Type B pancreatic cell (in vitro differentiated cells): ENCODE measurements at places on chromosomes 3 and 15.
A peak's percentile ranks its signal among the peaks of the same experiment; 100 is the strongest.

GRCh38 chr3:29465836-29466235 lies 185.0 kb downstream of the RBMS3 start:
- H3K27ac ChIP-seq: no peak overlapping the region
- DNase-seq: no peak
- H3K27me3 ChIP-seq: no peaks in the 10 kb centered on the region
- peaks cover 3% of the 10 kb centered on the region for H3K36me3 ChIP-seq

DNA sequence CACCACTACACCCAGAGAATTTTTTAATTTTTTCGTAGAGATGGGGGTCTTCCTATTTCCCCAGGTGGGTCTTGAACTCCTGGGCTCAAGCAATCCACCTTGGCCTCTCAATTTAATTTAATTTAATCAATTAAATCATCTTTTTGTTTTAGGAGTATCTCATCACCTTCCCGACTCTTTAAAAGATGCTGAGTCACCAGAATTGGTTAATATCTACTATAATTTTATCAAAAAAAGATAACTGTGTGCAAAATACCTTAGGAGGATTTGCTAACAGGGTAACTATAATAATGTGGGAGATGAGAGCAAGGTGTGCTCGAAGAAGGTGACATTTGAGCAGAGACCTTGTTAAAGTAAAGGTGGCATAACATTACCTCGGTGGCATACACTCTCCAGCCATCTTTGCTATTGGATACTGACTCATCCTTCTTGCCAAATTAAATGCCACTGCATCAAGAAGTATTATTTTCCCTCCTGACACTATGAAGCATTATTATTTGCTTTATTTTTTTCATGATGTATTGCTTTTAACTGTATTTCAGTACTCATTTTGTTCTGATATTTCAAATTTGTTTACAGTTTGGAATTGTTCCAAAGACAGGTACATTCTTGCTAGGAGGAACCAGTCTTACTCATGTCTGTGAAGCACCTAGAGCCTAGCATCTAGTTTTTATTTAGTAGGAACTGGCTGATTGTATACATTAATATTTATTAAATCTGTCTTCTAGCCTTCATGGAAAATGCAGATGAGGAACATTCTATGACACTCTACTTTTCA lies 200.7 kb downstream of the MBNL1 start:
- H3K27ac ChIP-seq: no peak overlapping the region
- no peaks in the 10 kb centered on the region for H3K27me3 ChIP-seq
- H3K36me3 ChIP-seq: peaks cover 8% of the 10 kb centered on the region
- no peaks in the 10 kb centered on the region for H3K4me1 ChIP-seq

GRCh38 chr3:46082849-46083248 lies 55.6 kb upstream of the XCR1 start:
- H3K27me3 ChIP-seq: no peaks in the 10 kb centered on the region
- no peak for DNase-seq
- peak overlapping the region; percentile 98 for H3K27ac ChIP-seq
- H3K4me3 ChIP-seq: peak overlapping the region; percentile 82

DNA sequence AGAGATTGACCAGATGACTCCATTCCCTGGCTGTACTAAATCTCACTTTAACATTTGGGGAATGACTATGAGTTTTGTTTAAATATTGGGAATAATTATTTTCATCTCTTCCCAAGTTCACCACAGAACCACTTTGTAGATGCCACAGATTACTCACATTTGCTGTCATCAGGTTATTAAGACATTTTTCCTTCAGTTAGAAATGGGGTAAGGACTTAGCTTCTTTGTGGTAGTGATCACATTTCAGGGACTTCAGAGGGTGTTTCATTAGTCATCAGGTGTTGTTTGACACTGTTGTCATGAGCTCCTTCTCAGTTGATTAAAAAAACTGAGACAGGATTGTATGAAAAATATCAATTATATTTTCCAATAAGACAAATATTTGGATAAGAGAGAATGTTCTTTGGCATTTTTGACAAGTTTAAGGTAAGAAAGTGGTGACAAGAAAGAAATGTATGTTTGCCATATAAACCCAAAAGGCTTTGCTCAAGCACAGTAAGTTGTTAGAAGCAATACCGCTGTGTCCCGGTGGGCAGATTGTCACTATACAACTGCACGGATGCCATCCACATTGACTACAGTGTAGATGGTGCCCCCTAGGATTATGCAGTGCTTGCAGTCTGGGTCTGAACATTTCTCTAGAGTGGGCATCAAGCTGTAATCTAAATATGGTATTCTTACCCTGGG lies 22.3 kb downstream of the FBXL2 start:
- no peaks in the 10 kb centered on the region for H3K4me1 ChIP-seq
- no peak overlapping the region for H3K4me3 ChIP-seq
- H3K27me3 ChIP-seq: no peaks in the 10 kb centered on the region
- DNase-seq: no peak
- H3K36me3 ChIP-seq: peaks cover 21% of the 10 kb centered on the region

DNA sequence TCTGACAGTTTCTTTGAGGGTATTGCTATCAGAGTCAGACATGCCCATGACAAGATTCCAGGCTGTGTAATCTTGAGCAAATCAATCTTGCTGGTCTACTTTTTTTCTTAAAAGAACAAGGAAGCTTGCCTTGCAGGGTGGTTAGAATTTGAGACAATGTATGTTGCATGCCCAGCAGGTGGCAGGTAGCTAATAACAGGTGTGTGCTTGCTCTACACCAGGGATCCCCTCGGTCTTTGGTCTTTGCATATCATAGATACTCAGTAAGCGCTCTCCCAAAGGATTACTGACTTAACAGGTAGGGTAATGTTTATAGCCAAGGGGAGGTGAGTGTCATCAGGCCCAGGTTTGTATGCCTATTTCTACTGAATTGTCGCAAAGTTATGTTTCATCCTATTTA lies 37.3 kb downstream of the CACNA1D start:
- peaks cover 41% of the 10 kb centered on the region for H3K4me1 ChIP-seq
- peaks cover 9% of the 10 kb centered on the region for H3K27me3 ChIP-seq
- H3K27ac ChIP-seq: peak overlapping the region; percentile 30

GRCh38 chr15:99506399-99506798 lies 59.4 kb upstream of the MEF2A start:
- H3K4me1 ChIP-seq: peaks cover 7% of the 10 kb centered on the region
- DNase-seq: no peak
- H3K4me3 ChIP-seq: no peak overlapping the region
- no peaks in the 10 kb centered on the region for H3K36me3 ChIP-seq
